ENCODE measurements at places on chromosomes 1 and 21. TPM values are rescaled to one million over a fixed set of nuclear protein-coding genes. Genes with fewer than 3 reads are reported as not detected.

DNA sequence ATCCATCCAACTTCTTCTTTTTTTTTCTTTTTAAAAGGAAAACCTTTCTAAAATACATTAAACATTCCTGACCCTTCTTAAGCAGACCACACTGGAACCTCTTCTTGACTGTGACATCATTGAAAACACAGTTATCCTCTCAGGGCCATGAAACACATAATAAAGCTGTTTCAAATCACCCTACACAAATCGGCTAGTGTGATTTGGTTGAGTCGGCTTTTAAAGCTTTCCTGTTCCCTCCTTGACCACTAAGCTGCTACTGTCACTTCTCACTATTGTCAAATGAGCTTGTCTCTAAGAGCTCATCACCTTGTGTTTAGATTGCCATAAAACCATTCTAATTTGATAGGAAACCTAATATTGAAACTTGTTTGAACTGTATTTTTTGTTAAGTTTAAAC lies 5.9 kb downstream of the USP24 start:
- no peak overlapping the region for H3K4me3 ChIP-seq
- peak overlapping the region; percentile 57 for H3K27ac ChIP-seq
- H3K27me3 ChIP-seq = no peaks in the 10 kb centered on the region
- peaks cover 23% of the 10 kb centered on the region for H3K36me3 ChIP-seq

DNA sequence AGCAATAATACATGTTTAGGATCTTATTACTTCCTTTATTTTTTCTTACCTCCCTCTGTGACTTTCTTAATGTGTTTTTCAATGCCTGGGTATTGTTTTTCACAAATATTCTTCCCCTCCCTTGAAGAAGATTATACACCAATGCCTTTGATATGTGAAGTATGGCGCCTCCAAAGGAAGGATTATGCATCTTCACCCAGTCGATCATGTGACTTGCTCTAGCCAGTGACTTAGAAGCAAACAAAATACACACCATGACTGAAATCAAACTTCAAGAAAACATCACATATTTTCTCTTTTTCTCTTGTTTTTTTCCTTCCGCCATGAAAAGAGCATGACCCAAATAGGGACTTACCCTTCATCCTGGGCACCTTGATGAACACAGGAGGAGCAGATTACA lies 297.1 kb downstream of the NCAM2 start:
- H3K27ac ChIP-seq = no peak overlapping the region
- no peak overlapping the region for H3K4me3 ChIP-seq
- no peaks in the 10 kb centered on the region for H3K4me1 ChIP-seq
- H3K36me3 ChIP-seq = no peaks in the 10 kb centered on the region
- no peaks in the 10 kb centered on the region for H3K27me3 ChIP-seq

DNA sequence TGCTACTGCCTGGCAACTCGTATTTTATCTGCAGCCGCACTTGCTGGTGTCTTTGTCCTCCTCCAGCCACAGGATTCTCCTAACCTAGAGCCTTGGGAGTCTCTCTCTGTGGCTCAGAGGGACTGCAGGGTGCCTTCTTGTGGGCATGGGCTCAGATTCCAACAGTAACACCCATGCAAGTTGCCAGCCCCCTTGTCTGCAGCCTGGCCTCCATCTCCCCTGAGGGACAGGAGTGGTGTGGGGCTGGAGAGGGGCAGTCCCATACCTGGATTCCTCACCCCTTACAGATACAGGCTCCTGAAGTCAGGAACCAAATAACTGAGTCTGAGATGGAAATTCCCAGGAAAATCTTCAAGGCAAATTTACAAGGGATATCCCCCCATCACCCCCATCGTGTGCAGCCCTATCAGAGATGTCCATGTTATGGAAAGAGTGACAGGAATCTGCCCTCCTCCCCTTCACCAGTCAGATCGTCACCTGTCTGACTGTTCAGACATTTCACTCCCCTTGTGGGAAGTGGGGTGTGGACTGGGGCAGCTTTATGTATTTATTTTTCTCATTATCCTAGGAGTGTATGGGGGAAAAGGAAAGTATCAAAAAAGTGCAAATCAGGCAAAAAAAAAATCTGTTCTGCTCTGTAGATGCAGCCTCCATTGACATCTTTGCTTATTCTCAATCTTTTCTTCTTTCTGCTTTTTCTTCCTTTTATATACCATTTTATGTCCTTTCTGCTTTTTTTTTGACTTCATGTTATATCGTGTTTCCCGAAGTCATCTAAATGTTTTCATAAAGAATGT lies 70.8 kb downstream of the MAN1C1 start:
- H3K4me1 ChIP-seq = peaks cover 11% of the 10 kb centered on the region
- H3K36me3 ChIP-seq = peaks cover 6% of the 10 kb centered on the region
- no peak for DNase-seq
- H3K27me3 ChIP-seq = peaks cover 10% of the 10 kb centered on the region
- H3K4me3 ChIP-seq = no peak overlapping the region

ARTN gene
- 0.52 TPM for total RNA-seq

CERS2 gene
- total RNA-seq = 173 TPM

DNA sequence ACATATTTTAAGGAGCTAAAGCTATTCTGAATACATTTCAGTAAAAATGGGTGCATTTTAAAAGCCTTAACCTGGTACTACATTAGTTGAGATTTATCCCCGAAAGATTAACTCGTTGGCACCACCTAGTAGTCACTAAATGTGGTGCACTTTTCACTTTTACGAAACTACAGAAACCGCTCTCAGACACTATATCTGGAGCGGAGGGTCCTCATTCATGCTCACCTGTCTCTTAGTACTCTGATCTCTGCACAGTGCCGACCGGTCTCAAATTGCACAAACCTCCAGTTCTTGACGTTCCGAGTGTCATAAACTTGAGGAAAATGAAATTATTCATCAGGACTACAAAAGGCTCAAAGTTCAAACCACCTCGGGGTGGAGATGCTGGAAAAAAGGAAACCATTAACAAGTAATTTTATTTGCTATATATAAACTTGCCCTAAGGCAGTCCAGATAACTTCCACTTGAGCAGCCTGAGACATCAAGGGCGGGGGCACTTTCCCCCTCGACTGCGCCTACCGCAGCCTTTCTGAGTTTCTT lies 722 bp downstream of the LZIC start:
- DNase-seq = peak; percentile 51
- peaks cover 12% of the 10 kb centered on the region for H3K36me3 ChIP-seq
- H3K4me3 ChIP-seq = peak overlapping the region; percentile 99
- H3K27ac ChIP-seq = peak overlapping the region; percentile 96
- peaks cover 23% of the 10 kb centered on the region for H3K4me1 ChIP-seq

OR2M3 gene
- not detected for total RNA-seq

- no peak overlapping the region for H3K27ac ChIP-seq
- H3K4me3 ChIP-seq = no peak overlapping the region
- H3K27me3 ChIP-seq = peaks cover 7% of the 10 kb centered on the region
- peaks cover 21% of the 10 kb centered on the region for H3K4me1 ChIP-seq
Measured at GRCh38 chr1:31750858-31751510, 13.2 kb downstream of the ADGRB2 start.

- peaks cover 4% of the 10 kb centered on the region for H3K27me3 ChIP-seq
- no peak overlapping the region for H3K27ac ChIP-seq
- H3K36me3 ChIP-seq = no peaks in the 10 kb centered on the region
Measured at GRCh38 chr1:55500601-55501000, 285.4 kb upstream of the USP24 start.

GRCh38 chr21:33967086-33967571 lies 51.5 kb upstream of the ATP5PO start:
- peaks cover 23% of the 10 kb centered on the region for H3K4me1 ChIP-seq
- no peaks in the 10 kb centered on the region for H3K27me3 ChIP-seq
- H3K36me3 ChIP-seq = peaks cover 55% of the 10 kb centered on the region
- H3K4me3 ChIP-seq = no peak overlapping the region
- DNase-seq = no peak

- no peak overlapping the region for H3K27ac ChIP-seq
- H3K4me1 ChIP-seq = peaks cover 20% of the 10 kb centered on the region
- no peaks in the 10 kb centered on the region for H3K36me3 ChIP-seq
- DNase-seq = no peak
Measured at GRCh38 chr1:208090388-208091301, 153.5 kb downstream of the PLXNA2 start.

SPTA1 gene
- total RNA-seq = not detected

GRCh38 chr1:53259932-53260331 lies 21.6 kb upstream of the MAGOH start:
- no peak overlapping the region for H3K27ac ChIP-seq
- H3K36me3 ChIP-seq = peaks cover 47% of the 10 kb centered on the region
- no peaks in the 10 kb centered on the region for H3K27me3 ChIP-seq

DNA sequence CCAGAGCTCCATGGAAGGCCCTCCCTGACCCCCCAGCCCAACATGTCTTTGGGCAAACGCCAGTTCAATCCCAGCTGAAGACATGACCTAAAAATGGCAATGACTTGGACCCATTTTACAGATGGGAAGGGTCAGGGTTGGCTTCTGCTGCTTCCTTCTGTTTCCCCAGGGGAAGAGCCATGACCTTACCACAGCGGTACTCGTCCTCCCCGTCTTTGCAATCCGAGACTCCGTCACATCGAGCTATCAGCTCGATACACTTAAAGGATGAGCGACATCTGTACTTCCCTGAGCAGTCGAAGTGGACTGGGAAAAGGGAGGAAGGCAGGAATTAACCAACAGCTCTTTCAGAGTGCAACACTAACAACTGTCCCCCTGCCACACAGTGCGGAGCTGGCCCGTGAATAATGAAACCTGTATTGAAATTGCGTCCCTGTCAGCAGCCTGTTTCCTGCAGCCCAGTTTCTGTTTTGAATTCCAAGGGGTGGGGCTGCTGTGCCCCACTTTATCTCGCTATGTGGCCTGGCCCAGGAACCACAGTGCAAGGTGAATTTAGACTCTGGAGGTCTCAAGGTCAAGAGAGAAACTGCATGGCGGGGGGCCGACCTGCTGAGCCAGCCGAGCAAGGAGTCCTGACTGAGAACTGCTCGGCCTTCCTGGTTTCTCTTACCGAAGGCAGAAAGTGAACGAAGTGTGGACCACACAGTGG lies 7.0 kb downstream of the TMPRSS3 start:
- H3K36me3 ChIP-seq = peaks cover 43% of the 10 kb centered on the region
- H3K4me3 ChIP-seq = peak overlapping the region; percentile 6
- no peaks in the 10 kb centered on the region for H3K27me3 ChIP-seq

KCNJ10 gene
- not detected for total RNA-seq

DDX20 gene
- 18.9 TPM for total RNA-seq

FMN2 gene
- total RNA-seq = not detected

GRCh38 chr1:206547104-206547503 lies 39.8 kb downstream of the RASSF5 start:
- H3K27ac ChIP-seq = no peak overlapping the region
- H3K4me1 ChIP-seq = peaks cover 34% of the 10 kb centered on the region
- H3K36me3 ChIP-seq = no peaks in the 10 kb centered on the region
- H3K4me3 ChIP-seq = no peak overlapping the region
- H3K27me3 ChIP-seq = no peaks in the 10 kb centered on the region

ITPKB gene
- total RNA-seq = 61.1 TPM

- H3K27ac ChIP-seq = no peak overlapping the region
- no peak overlapping the region for H3K4me3 ChIP-seq
- DNase-seq = no peak
- H3K36me3 ChIP-seq = no peaks in the 10 kb centered on the region
Measured at GRCh38 chr1:106802181-106802580, 254.3 kb upstream of the PRMT6 start.

DNA sequence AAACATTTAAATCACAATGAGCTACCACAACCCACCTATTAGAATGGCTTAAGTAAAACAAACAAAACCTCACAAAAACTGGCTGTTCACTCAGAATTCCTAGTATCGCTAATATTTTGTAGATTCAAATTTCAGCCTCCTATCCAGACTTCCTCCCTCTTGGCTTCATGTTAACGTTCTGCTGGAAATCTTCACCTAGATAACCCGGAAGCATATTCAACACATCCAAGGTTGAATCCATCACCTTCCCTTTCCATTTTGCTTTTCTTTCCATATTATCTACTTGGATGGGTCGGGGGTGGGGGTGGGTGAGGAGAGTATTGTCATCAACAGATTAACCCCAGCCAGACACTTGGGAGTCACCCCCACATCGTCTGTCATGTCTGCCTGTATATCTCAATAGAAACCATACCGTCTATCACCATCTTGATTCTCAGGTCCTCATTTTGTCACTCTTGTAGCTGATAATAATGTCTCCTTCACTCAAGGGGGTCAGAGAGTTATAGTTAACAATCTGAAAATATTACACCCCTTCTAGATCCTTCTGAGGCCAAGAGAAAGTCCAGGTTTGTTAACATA lies 1.7 kb upstream of the DPH5 start:
- no peak for DNase-seq
- peaks cover 61% of the 10 kb centered on the region for H3K36me3 ChIP-seq
- H3K4me1 ChIP-seq = peaks cover 66% of the 10 kb centered on the region
- H3K4me3 ChIP-seq = peak overlapping the region; percentile 90
- peak overlapping the region; percentile 43 for H3K27ac ChIP-seq
- H3K27me3 ChIP-seq = no peaks in the 10 kb centered on the region

RGS13 gene
- total RNA-seq = not detected

DNA sequence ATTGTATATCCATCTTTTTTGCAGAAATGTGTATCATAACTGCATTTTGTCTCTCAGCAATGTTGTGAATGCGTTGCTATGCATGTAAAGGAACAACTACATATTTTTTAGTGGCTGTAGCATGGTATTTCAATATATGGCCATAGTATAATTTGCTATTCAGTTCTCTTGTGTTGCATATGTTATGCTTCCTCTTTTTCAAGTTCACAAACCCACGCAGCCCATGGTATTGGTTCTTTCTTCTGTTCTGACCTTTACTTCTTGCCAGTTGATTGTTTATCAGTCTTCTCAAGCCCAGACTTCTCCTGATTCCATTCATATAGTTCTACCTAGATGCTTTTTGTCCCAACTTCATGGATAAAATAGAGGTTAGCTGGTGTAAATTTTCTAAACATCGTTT lies 6.1 kb downstream of the SLC22A15 start:
- no peaks in the 10 kb centered on the region for H3K4me1 ChIP-seq
- H3K4me3 ChIP-seq = no peak overlapping the region
- H3K27me3 ChIP-seq = peaks cover 31% of the 10 kb centered on the region
- H3K27ac ChIP-seq = no peak overlapping the region
- DNase-seq = no peak

GRCh38 chr1:85316321-85316720 lies 39.9 kb upstream of the BCL10 start:
- H3K27me3 ChIP-seq = peaks cover 68% of the 10 kb centered on the region
- no peak for DNase-seq
- no peak overlapping the region for H3K4me3 ChIP-seq
- peaks cover 4% of the 10 kb centered on the region for H3K4me1 ChIP-seq
- no peak overlapping the region for H3K27ac ChIP-seq

All from activated CD4-positive, alpha-beta T cell treated with anti-CD3 and anti-CD28 coated beads, Interleukin-2, amount 10 ng/mL, durations not matched to agents 7 days and 5 days (primary cell).